MG63 (cell line): ENCODE measurements at places on chromosomes 2 and 18. TPM values are rescaled to one million over a fixed set of nuclear protein-coding genes. Genes with fewer than 3 reads are reported as not detected.
A peak's percentile ranks its signal among the peaks of the same experiment; 100 is the strongest.

Gene REL
- 0.74 and 3.1 TPM in 2 replicates for total RNA-seq

DNA sequence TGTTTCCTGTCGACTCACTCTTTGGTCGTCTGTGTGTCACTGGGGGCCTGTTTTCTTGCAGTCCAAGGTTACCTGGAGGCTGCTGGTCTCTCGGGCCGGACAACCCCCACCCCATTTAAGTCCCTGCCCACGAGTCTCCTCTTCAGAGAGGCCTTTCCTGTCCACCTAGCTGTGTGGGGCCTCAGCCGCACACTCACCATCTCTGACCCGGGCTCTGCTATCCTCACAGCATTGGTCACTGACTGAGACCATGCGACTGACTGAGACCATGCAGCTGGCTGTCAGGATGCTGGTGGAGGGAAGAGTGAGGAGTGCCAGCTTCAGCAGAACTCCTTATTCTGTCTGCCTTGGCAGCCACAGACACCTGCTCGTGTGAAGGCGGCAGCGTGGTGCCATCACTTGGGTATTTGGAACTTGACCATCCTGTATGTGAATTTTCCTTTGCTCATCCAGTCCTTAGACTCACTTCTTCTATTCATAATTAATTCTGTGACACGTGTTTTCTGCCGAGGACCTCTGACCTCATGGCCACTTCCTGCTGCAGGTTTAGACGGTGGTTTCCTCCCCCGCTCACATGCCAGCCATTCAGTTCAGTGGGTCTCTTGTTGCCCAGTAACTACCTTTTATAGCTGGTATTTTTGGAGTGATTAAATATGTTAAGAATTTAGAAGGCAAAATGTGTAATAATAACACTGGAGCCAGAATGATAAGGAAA is 47.5 kb upstream of the ASB1 start:
- peak; percentile 58 for DNase-seq

DNA sequence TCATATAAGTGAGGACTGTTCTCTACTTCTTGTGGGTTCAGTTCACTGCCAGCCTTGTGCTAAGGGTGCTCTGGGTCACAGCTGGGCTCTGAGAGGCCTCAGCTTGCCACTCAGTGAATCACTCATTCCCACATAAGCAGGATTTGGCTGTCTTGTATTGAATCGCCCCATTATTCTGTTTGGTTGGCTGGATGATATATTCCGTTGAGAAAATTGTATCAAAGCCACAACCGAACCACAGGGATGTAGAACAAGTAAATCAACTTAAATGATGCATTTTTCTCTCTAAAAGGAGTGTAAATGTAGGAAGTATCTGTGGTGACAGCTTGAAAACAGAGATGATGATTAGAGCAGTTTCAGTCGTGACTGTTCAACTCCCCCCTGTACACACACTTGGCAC is 39.6 kb downstream of the TTC39C start:
- peak; percentile 19 for DNase-seq

DNA sequence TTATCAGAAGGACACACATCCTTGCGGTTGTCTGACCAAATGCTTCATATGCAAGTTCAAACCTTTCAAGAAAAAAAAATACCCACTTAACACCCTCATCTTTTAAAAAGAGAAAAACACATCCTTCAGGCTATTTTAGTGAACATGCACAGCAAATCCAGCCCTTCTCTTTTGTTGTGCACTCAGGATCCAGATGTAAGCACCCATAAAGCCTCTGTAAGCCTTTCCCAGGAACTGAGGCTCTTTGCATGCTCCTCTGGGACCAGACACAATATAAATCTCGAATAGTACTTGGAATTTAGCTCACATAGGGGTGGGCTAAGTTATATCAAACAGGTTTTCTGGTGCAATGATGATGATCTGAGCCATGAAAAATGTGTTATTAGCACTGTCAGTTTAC is 308.8 kb upstream of the FAM98A start:
- DNase-seq: no peak

- no peak for DNase-seq
These were observed 120.4 kb downstream of the L3MBTL4 start for GRCh38 chr18:6294148-6294784.
